Keratinocyte (primary cell): ENCODE measurements at places on chromosomes 3 and 15. TPM values are rescaled to one million over a fixed set of nuclear protein-coding genes. Genes with fewer than 3 reads are reported as not detected.

- peak; percentile 9 for DNase-seq
These were observed 184.1 kb upstream of the TLE3 start for GRCh38 chr15:70281811-70282307.

GRCh38 chr15:77057685-77058084 is 13.2 kb downstream of the TSPAN3 start:
- DNase-seq: no peak

Gene TYRO3
- polyA plus RNA-seq: 7.1 to 13.5 TPM (median 9.0 TPM) in 3 replicates

Gene CTXN2
- not detected in 3 replicates for polyA plus RNA-seq

GRCh38 chr3:46419816-46420215 is 12.8 kb downstream of the CCRL2 start:
- DNase-seq: no peak

DNA sequence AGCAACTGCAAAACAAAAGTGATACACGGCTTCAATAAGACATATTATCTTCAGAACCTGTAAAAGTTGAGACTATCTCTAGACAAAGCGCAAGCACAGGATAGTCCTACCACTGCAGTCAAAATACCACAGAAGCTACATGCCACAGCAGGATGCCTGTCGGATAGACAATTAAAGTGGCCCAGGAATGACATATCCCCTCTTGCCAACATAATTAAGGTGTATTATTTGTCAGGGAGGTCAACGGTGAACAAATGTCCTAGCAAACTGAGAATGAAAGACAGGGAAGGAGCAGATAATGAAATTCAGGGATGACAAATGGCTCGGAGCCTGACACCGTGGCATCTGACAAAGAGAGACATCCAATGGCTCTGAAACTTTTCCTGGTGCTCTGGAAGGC is 185.7 kb downstream of the MECOM start:
- no peak for DNase-seq

GRCh38 chr15:88623061-88623460 is 1.9 kb downstream of the AEN start:
- peak; percentile 67 for DNase-seq

DNA sequence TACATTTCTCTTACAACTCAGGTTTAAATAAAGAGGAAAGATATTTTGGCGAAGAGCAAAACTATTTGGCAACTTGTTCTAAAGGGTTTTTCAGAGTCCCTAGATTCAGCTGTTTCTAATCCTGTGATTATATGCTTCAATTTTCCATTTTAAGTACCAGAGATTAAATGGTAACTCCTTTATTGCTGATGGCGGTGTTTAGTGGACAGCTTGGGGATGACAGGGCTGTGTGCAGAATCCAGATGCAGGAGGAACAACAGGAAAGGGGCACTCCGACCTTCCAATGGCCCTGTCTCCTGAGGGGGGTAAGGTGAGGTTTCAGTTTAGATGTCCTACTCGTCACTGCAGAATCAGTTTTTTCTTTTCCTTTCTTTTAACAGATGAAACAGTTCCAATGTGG is 405.0 kb downstream of the PDCD6IP start:
- no peak for DNase-seq

GRCh38 chr3:134464689-134465365 is 21.0 kb downstream of the ANAPC13 start:
- no peak for DNase-seq

DNA sequence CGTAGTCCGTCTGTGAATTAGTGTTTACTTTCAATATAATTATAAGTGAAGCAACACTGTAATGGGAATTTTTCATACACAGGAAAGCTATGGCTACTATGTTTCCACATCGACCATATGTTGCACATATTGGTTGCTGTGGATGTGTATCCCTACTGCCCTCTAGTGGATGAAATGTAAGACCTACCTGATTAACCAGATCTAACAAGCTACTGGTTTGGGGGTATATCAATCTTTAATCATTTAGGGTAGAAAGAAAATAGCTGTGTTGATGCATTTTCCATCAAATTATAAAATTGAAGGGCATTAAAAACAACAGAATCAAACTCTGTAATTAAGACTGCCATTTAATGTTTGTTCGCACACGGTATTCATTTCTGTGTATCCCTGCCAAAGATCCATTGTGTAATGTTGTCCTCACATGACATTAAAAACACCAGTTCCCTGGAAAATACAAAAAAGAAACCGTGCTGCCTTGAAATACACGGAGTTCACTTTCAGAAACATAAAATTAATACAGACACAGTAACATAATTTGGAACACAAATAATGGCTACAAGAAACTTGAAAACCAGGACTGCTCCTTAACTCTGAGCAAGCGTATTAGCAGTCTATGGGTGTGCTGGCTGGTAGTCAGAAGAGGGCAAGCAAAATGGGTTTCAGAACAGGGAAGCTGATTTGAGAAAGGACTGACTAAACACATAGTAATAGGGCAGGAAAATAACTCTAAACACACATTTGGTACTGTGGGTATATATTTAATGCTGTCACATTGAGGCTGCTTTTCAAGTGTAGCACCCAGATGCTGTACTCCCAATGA is 125.1 kb downstream of the TIGIT start:
- DNase-seq: peak; percentile 21

Gene CXCR6
- polyA plus RNA-seq: not detected in 3 replicates

DNA sequence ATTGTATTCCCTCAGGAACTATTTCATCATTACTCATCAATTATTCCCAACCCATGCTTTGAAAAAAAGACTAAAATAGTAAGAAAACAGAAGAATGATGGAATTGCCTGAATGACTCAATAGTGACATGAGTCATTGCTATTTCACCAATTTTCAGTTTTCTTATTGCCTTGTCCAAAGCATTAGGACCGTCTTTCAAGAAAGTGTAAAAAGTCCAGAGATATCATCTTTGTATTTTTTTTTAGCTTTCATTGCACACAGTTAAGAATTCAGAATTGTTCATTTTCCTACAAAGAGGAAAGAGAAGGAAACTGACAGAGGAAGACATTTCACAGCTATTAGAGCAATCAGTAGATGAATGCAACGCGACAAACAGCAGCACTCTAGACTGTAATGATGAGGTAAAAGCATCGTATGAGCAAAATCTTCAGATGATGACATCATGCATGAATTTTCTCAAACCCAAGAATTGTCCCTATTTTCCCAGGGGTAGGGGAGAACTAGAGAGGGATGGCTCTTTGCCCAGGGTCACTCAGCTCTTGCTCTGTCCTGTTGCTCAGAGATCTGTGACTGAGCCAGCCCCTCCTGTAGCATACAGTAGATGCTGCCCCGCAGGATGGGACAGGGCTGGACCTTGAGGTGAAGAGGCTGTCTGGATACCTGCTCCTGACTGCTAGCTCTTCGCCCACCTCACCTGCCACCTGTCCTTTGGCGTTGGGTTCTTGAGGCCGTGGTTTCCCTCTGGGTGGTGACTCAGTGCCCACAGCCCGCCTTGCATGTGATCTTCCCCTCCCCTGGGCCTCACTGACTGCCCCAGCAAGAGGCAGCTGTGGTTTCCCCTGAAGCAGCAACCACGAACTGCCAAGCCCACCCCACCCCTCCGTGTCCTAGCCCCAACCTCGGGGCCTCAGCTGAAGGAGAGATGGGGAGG is 84.8 kb downstream of the PPCDC start:
- DNase-seq: peak; percentile 81

Gene C3orf22
- polyA plus RNA-seq: not detected in 3 replicates

Gene TTLL13
- polyA plus RNA-seq: 0.05 to 0.09 TPM (median 0.07 TPM) in 3 replicates

- DNase-seq: no peak
These were observed 1.9 kb upstream of the WNT7A start for GRCh38 chr3:13881536-13882410.

Gene SI
- not detected in 3 replicates for polyA plus RNA-seq

Gene FANCD2
- 3.4 to 20.8 TPM (median 12.5 TPM) in 3 replicates for polyA plus RNA-seq
